Heart left ventricle (tissue), 16 donors: ENCODE measurements at places on chromosomes 1 and 21.
A peak's percentile ranks its signal among the peaks of the same experiment; 100 is the strongest.

DNA sequence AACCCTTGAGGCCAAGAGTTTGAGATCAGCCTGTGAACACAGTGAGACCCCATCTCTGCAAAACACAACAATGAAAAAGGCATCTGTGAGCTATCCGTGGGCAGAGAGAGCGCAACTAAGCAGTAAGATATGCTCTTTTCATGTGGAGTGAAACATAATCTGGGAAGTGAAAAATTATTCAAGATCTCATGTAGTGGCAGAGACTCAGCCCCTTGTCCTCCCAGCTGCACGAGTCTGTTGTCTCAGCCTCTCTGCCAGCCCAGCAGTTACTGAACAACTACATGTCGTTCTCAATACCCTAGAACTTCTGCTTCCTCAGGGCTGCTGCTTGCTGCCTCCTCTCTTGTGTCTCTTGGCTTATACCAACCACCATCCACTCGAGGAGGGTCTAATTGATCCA, 61.3 kb upstream of the WDR26 start:
- no peak for DNase-seq

DNA sequence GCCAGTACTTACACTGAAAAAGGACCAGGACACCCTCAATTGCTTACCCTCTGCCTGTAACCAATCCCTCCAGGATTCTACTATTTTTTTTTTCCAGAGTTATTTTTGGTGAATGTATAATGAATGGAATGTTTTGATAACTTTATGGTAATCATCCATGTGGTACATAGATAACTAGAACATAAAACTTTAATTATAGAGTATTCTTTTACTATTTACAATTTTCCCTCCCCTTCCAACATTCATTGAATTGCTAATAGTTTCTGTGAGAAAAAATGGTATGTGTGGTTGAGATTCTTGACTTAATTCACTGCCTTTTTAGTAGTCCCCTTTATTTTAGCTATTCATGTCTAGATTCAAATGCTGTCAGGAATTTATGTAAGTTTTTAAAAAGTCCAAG, 164.6 kb downstream of the CYYR1 start:
- no peak for DNase-seq

DNA sequence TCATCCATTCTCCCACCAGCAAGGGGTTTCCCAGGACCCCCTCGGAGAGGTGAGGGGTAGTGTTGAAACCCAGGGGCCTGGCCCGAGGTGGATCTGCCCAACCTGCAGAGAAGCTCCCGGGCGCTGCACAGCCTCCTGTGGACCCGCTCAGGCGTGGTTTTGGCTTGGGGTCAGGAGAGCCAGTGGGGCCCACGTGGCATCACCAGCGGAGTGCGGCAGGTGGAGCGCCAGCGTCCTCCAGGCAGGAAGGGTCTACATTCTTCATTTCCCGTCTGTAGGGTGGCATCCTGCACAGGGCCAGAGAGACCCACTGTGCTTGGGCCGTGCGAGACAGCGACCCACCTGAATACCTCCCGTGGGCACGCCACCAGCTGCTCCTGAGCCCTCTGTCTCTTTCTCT, 135.2 kb downstream of the NPHP4 start:
- no peak for DNase-seq

- no peak for DNase-seq
These were observed 209.9 kb downstream of the AMY1C start for GRCh38 chr1:103959565-103959964.

- DNase-seq = no peak
These were observed 212.0 kb downstream of the PRDM2 start for GRCh38 chr1:13911697-13912619.

DNA sequence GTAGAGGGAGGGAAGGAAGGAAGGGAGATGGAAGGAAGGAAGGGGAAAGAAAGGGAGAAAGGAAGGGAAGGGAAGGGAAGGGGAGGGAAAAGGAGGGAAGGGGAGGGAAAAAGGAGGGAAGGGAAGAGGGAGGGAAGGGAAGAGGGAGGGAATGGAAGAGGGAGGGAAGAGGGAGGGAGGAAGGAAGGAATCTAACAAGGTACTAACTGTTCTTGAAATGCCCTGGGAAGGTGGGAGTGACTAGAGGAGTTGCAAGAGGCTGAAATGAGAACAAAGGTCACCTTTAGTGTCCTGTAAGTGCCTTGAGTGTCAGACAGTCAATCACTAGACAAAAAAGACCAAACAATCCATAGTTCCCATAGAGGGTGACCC, 2.3 kb upstream of the ATP2B4 start:
- DNase-seq = no peak

DNA sequence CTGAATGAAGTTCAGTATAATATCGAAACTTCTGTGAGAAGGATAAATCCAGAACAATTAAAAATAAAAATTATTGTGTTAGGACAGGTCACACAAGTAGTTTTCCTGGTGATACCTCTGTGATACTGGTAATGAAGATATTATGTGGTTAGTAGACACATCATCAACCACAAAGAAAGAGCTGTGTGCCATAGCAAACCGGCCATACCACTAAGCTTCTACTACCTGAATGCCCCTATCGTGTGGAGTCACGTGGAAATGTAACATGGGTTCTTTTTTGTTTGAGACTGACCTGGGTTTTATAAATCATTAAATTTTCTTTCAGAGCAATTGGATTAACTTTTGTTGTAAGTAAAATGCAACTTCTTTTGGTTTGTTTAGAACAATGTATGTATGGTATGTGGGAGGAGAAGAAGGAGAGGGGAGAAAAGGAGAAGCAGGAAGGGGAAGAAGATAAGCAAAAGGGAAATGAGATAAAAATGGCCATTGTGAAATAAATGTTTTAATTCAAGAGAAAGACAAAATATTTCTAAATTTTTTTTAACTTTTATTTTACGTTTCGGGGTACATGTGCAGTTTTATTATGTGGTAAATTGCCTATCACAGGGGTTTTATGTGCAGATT, 58.2 kb upstream of the LRRC8B start:
- no peak for DNase-seq

GRCh38 chr1:215651867-215652266, 84.8 kb downstream of the KCTD3 start:
- DNase-seq = no peak

GRCh38 chr1:58864654-58865053, 80.8 kb upstream of the JUN start:
- no peak for DNase-seq

DNA sequence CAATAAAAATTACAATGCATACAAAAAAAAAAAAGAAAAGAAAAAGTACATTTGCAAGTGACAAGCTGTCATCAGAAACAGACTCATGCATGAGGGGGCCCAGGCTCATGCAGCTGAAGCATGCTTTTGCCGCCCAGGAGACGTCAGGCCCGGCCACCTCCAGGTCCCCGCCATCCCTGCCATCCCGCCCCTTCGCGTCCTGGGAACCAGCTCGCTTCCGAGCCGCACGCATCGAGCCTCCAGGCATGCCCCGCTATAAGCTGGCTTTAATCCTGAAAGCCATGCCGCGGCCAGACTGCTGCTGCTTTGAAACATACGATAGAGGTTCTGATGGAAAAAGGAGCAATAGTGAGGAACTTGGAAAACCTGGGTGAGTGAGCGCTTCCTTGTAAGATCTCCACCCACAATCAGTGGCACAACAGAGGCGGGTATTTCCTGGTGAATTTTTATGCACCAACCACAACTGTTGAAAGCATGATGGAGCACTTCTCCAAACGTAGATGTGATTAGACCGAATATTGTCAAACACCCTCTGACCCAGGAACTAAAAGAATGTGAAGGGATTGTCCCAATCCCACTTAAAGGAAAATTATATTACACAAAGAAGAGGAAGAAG, 113.7 kb downstream of the FAF1 start:
- DNase-seq = no peak

- DNase-seq = no peak
These were observed 142.0 kb upstream of the COA6 start for GRCh38 chr1:234231061-234231892.

- no peak for DNase-seq
These were observed 16.2 kb upstream of the PDXK start for GRCh38 chr21:43702785-43703034.

DNA sequence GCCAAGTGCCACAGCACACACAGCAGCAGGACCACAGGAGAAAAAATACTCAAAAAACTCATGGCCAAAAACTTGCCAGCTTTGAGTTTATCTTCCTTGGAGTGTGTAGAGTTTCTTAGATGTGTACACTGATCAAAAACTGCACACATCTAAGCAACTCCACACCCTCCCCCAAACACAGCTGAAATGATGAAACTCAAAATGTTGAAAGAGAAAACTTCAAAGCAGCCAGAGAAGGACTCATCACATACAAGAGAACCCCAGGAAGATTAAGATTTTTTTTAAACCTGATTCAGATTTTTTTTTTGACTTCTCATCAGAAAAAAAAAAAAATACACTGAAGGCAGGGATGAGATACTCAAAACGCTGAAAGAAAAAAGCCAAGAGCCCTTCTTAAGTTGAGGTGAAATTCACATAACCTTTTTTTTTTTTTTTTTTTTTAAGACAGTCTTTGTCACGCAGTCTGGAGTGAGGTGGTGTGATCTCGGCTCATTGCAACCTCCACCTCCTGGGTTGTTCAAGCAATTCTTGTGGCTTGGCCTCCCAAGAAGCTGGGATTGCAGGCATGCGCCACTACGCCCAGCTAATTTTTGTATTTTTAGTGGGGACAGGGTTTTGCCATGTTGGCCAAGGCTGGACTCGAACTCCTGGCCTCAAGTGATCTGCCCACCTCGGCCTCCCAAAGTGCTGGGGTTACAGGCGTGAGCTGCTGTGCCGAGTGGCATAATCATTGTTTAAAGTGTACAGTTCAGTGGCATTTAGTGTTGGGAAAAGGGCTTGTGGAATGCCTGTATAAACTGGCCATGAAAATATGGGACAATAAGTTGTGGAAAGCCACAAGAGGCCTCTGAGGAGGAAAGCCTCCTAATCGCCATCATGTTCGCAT, 20.9 kb upstream of the PDXK start:
- no peak for DNase-seq

DNA sequence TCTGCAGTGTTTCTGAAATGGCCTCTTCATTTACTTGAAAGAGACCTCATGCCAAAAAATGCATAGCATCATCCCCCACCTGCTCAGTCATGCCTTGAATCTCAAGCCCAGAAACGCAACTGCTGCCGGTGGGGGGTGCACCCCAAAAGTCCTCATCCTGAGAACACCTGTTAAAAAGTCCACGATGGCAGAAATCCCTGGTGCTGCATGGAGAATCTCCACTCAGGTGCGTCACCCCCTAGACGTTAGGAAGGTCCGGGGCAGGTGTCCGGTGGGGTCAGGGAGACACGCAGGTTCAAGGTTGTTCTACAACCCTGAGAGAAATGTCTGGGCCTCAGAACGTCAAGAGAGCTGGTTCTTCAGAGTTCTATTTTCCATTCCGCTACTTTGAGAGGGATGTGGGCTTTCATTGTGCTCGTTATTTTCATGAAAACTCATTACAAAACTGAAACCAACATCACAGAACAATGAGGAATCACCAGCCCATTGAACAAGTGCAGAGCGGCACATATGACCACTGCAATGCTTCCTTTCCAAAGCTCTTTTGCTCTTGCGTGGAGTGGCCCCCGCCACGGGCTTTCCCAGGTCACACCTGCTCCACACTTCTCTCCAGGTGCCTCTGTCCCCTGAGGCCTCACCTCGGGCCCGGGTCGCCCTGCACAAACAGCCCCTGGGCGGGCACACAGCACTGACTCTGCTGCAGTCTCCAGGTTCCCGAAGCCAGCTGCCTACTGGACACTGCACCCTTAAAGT, 201.9 kb downstream of the TOMM20 start:
- DNase-seq = peak; percentile 18

GRCh38 chr21:45322960-45323461, 35.3 kb upstream of the POFUT2 start:
- DNase-seq = peak; percentile 43

DNA sequence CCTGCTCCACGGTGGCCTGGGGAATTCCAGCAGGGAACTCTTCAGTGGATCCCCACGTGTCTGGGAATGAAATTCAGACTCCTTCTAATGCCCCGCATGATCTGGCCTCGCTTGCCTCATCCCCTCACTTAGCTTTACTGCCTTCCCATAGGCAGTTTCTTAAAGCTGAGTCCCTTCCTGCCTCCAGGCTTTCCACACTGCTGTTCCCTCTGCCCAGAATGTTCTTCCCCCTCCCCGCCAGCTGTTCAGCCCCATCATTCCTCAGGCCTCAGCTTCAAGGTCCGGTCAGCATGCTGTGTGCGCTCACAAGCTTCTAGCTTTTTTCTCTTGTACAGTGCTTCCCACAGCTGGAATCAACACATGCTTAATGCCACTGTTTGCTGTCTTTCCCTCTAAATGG, 54.9 kb upstream of the WASF2 start:
- DNase-seq = no peak

DNA sequence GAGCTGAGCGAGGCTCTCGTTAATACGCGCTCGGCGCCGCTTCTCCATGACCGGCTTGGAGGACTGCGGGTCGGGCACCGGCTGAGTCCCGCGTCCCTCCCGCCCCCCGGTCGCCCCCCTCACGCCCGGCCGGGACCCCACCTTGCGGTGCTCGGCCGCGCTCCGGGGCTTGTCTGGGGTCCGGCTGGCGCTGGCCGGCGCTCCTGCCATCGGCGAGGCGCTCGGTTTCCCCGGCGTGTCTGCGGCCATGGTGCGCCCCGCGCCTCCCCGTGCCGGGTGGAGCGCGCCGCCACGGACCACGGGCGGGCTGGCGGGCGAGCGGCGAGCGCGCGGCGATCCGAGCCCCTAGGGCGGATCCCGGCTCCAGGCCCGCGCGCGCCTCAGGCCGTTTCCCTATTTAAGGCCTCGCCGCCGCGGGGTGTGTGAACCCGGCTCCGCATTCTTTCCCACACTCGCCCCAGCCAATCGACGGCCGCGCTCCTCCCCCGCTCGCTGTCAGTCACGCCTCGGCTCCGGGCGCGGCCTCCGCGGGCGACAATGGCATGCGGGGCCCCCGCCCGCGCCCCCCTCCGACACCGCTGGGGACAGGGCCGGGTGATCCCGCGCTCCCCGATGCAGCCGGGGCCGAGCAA, at the start of gene HES4:
TSS of gene HES4 (minus strand) at position 373 of the 632 bp plus-strand sequence. CDS start at position 249, 124 bp downstream.
- DNase-seq = peak; percentile 95

- DNase-seq = no peak
These were observed 56.0 kb upstream of the EDARADD start for GRCh38 chr1:236338096-236338495.

- DNase-seq = no peak
These were observed 125.2 kb downstream of the MAST2 start for GRCh38 chr1:45928486-45929205.

GRCh38 chr1:160860840-160861505, 1.7 kb downstream of the CD244 start:
- no peak for DNase-seq

- DNase-seq = no peak
These were observed 6.7 kb downstream of the TAS1R3 start for GRCh38 chr1:1337793-1338147.

DNA sequence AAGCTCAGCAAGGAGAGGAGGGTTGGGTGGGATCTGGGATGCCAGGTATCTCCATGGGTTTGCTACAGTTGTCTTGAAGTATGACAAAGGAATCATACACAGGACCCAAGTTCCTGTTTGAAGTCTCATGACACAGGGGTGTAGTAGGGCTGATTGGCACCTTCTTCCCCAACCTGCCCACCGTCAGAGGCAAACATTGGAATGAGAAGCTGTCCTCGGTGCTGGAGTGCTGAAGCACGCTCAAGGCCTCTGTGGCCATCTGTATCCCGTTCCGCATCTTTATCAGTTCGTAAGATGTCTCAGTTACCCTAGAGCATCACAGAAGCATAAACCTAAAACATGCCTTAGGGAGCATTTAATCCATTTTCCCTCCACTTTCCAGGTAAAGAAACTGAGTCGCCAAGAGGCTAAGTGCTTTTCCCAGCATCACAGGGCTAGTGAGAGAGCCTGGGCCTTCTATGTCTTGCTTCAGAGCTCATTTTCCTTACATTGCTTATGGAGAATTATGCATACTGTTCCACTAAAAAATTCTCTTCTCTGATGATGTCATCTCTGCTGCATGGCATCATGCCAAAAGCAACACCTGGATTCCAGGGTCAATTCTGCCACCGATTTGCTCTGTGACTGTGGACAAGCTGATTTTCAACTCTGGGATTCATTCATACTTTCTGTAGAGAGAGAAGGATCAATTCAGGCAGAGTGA, 34.2 kb downstream of the VWA5B1 start:
- DNase-seq = no peak
